ENCODE measurements at places on chromosomes 13 and 19.

- DNase-seq = no peak
These were observed 276.4 kb upstream of the EDNRB start for GRCh38 chr13:78194904-78195639.

GRCh38 chr19:28500982-28501630 lies 711.8 kb downstream of the UQCRFS1 start:
- no peak for DNase-seq

GRCh38 chr13:24038405-24038804 lies 122.1 kb upstream of the SPATA13 start:
- peak; percentile 72 for DNase-seq

GRCh38 chr19:4597975-4598671 lies 38.6 kb upstream of the SEMA6B start:
- DNase-seq = peak; percentile 83

GRCh38 chr13:97279913-97280312 lies 57.8 kb downstream of the MBNL2 start:
- DNase-seq = peak; percentile 65

DNA sequence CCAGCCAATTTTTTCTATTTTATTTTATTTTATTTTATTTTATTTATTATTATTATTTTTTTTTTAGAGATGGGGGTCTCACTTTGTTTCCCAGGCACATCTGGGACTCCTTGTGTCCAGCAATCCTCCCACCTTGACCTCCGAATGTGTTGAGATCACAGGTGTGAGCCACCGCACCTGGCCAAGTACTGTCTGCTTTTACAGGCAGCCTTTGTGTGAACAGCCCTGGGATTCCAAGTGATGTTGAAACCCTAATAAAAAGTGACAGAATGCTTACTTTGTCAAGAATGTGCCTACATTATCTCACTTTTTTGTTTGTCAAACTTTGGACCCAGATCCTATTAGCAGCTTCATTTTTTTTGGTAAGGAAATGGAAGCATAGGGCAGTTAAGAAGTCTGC lies 220.1 kb upstream of the EDNRB start:
- DNase-seq = no peak

GRCh38 chr13:59337070-59337469 lies 826.7 kb downstream of the DIAPH3 start:
- no peak for DNase-seq

GRCh38 chr13:97976610-97977521 lies 23.4 kb downstream of the IPO5 start:
- DNase-seq = peak; percentile 92

- no peak for DNase-seq
These were observed 1551.3 kb upstream of the MIR17HG start for GRCh38 chr13:89796196-89796595.

- DNase-seq = peak; percentile 55
These were observed 13.5 kb upstream of the ESD start for GRCh38 chr13:46810440-46810839.

- no peak for DNase-seq
These were observed 36.8 kb upstream of the ZNF681 start for GRCh38 chr19:23795462-23795861.

GRCh38 chr13:30898678-30899241 lies 7.3 kb upstream of the MEDAG start:
- DNase-seq = peak; percentile 93

- DNase-seq = no peak
These were observed 37.9 kb downstream of the N4BP2L1 start for GRCh38 chr13:32390048-32390447.

All from osteoblast (primary cell).